ENCODE measurements at places on chromosomes 2 and 18.

DNA sequence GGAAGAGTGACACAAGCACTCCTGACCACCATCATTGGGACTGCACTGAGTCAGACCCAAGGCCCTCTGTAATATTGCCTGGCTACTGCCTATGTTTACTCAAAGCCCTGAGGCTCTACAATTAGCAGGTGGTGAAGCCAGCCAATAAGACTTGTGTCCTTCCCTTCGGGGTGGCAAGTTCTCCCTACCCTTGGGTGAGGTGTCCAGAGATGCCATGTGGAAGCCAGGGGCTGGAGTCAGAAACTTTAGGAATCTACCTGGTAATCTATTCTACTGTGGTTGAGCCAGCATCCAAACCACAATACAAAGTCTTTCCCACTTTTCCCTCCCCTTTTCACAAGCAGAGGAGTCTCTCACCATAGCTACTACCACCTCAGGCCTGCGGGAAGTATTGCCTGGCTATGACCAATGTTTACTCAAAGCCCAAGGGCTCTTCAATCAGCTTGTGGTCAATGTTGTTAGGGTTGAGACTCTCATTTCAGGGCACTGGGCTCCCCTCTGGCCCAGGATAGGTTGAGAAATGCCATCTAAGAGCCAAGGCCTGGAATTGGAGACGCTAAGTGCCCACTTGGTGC lies 17.6 kb downstream of the DHRS9 start:
- no peak for DNase-seq

- no peak for DNase-seq
Observed at GRCh38 chr2:40227210-40227609, 224.7 kb downstream of the SLC8A1 start.

- DNase-seq = peak; percentile 47
Observed at GRCh38 chr2:201987426-201987825, 46.2 kb upstream of the FZD7 start.

GRCh38 chr2:38600242-38600891 lies 2.4 kb downstream of the HNRNPLL start:
- DNase-seq = peak; percentile 72

DNA sequence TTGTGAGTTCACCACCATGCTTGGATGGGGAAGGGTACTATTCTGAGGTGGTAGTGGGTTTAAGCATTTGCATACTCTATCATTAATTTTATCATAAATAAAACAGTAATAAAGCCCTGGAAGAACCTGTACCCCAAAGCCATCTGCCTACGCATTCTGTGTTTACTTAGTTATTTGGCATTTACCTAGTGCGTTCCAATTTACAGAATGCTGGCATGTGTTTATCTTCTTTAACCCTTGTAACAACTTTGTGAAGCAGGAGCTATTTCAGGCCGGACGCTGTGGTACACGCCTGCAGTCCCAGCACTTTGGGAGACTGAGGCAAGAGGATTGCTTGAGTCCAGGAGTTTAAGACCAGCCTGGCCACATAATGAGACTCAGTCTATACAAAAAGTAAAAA lies 17.8 kb upstream of the ODC1 start:
- no peak for DNase-seq
